HuH-7 (cell line): ENCODE measurements at places on chromosomes 2 and 18.

DNA sequence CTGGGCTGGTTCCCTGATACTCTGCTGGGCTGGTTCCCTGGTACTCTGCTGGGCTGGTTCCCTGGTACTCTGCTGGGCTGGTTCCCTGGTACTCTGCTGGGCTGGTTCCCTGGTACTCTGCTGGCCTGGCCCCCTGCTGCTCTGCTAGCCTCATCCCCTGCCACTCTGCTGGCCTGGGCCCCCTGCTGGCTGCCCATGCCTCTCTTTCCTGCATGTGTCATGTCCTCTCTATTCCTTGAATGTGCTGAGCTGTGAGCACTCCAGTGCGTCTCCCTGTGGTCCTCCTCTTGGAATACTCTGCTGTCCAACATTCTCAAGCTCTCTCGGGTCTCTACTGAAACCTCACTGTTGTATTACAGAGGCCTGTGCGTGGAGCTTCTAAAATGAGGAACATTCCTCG is 216.3 kb downstream of the RNF144A start:
- peak; percentile 23 for DNase-seq

GRCh38 chr2:111978452-111979170 is 76.5 kb upstream of the TMEM87B start:
- DNase-seq, result no peak

DNA sequence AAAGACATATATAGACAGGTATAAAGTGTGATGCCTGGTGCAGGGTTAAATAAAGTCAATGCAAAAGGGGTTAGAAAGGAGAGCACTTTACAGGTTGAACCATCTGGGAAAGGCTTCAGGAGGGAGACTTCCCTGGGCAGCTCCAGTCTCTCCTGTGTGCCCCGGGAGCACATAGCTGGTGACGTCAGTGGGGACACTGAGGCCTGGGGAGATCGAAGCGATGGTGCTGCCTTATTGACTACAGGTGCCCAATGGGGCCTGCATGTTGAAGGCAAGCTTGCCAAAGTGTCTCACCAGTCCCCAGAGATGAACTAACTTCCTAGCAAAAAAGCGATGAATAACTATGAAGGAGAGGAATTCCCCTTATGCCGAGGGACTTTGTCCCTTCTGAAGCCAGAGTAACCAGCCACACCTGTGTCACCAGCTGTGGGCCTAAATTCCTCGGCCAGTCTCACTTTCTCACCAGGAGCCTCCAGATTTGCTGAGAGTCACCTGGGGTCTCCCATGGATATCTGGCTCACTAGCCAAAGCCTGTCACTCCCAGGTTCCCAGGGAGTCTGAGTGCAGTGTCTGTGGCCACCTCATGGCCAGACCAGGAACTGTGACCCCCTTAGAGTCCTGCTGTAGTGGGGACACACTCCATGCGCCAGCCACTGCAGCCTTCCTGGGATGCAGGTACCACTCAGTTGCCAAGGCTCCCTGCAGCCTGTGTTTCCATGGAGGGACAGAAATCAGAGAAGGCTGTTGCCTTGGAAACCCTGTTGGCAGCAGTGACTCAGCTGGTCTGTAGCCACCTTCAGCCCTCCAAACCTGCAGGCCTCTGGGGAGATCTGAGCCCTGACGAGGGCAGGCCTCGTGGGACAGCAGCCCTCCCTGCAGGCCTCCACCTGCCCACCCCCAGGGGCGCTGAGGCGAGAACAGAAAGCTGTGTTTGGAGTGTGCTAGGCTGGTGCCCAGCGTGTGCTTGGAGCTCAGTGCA is 128.7 kb downstream of the CTIF start:
- peak; percentile 35 for DNase-seq

GRCh38 chr2:211455216-211455841 is 898.9 kb downstream of the CPS1 start:
- peak; percentile 17 for DNase-seq

DNA sequence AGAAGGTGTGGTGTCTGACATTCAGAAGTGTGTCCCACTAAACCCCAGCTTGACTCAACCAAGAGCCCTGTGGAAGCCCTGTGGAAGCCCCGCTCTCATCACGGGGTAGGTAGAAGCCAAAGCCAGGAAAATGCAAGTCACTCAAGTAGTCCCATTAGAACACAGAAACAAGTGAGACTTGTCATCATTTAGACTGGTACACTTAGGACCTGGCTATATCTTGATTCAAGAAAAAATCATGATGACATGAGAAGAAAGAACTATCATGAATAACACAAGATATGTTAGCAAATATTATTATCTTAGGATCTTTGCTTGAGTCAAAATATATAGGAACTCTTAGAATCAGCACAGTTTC is 28.2 kb upstream of the SULT1C4 start:
- no peak for DNase-seq

- no peak for DNase-seq
Measured at GRCh38 chr2:118786746-118787145, 60.7 kb downstream of the EN1 start.

GRCh38 chr2:151827564-151828142 is 568 bp downstream of the ARL5A start:
- peak; percentile 31 for DNase-seq

- no peak for DNase-seq
Measured at GRCh38 chr2:84861539-84861938, 19.3 kb downstream of the TRABD2A start.

DNA sequence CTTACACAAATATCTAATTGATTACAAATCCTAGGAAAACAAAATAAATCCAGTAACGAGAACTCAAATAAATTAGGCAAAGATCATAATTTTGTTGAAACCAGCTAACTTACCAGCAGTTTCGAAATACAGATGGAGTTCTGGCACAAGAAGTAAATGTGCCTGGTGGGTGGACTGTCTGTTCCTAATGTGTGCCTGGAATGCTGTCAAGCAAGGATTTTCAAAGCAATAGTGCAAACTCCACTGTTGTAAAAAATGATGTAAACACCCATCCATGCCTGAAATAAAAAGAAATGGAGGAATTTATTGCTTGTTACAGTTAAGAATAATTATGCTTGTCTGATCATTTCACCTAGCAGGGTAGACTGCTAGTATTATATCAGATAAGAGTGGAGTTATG is 423.9 kb upstream of the MAP2 start:
- no peak for DNase-seq

DNA sequence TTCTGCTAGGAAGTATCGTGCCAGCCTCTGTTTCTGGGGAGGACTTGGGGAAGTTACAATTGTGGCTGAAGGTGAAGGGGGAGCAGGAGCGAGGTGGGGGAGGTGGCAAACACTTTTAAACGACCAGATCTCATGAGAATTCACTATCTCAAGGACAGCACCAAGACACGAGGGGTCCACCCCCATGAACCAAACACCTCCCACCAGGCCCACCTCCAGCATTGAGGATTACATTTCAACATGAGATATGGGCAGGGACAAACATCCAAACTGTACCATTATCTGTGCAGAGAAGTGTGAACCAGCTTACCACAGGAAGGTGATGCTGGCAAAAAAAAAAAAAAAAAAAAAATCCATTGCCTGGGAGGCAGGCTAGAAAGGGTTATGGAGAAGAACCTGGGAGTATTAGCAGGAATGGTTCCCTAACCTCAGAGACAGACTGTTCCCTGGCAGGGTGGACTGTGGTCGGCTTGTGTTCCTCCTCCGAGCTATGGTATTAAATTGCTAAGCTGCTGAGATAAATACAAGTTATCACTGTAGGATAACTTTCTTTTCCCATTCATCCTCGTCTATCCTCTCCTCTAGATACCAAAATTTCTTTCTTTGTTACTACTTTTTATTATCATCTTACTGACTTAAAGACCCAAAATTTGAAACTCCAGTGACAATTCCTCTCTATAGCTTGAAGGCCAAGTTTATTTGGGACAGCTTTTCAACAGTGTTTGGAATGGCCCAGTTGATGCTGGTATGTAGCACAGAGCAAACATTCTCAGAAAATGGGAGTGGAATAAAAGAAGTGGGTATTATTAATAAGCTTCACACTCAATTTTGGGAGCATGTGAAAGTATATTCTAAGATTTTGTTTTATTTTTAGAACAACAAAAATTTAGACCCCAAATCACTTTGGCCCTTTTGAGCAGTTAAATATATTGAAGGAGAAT is 73.7 kb upstream of the MAP3K20 start:
- DNase-seq, result no peak
